ENCODE measurements at places on chromosomes 5 and 9.
A peak's percentile ranks its signal among the peaks of the same experiment; 100 is the strongest.

DNA sequence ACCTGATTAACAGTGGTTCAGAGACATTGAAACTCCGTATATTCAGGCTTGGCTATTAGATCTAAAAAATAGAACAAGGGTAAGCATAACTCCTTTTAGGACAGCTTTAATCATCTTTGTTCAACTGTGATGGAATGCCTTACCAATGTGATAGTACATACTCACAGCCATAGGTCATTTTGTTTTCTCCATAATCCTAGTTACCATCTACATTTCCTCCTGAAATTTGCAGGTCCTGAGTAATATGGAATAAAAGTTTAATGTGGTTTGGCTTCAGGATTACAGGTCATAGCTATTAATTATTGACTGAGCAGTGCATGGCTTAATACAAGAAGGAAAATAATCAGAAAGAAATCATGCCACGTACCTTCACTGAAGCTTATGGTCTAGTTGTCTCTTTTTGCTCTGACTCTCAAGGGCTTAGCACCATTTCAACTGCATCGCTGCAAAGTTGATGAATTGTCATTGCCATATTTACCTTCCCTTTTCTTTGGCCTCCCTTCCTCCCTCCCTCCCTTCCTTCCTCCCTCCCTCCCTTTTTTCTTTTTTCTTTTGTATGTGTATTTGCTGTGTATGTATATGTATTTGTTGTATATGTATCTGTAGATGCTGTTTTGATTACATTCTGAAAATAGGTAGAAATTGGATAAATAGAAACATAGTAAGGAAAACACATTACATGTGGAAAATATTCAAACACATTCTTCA is 250.9 kb upstream of the ZNF608 start:
- no peak for DNase-seq

DNA sequence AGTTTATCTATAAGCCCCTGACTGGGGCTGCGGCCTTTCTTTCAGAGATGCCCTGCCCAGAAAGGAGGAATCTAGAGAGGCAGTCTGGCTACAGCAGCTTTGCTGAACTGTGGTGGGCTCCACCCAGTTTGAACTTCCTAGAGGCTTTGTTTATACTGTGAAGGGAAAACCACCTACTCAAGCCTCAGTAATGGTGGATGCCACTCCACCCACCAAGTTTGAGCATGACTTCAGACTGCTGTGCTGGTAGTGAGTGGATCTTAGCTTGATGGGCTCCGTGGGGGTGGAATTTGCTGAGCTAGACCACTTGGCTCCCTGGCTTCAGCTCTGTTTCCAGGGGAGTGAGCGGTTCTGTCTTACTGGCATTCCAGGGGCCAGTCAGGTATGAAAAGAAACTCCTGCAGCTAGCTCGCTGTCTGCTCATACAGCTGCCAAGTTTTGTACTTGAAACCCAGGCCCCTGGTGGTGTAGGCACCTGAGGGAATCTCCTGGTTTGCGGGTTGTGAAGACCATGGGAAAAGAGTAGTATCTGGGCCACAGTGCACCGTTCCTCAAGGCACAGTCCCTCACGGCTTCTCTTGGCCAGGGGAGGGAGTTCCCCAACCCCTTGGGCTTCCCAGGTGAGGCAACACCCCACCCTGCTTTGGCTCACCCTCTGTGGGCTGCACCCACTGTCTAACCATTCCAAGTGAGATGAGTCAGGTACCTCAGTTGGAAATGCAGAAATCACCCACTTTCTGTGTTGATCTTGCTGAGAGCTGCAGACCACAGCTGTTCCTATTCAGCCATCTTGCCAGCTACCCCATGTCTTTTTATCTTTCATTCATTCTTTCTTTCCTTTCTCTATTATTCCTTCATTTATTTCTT is 211.8 kb upstream of the C9orf72 start:
- DNase-seq = peak; percentile 10

GRCh38 chr5:91016322-91016721 is 366.8 kb downstream of the ARRDC3 start:
- DNase-seq = no peak

GRCh38 chr9:16484744-16485143 is 385.7 kb downstream of the BNC2 start:
- no peak for DNase-seq

DNA sequence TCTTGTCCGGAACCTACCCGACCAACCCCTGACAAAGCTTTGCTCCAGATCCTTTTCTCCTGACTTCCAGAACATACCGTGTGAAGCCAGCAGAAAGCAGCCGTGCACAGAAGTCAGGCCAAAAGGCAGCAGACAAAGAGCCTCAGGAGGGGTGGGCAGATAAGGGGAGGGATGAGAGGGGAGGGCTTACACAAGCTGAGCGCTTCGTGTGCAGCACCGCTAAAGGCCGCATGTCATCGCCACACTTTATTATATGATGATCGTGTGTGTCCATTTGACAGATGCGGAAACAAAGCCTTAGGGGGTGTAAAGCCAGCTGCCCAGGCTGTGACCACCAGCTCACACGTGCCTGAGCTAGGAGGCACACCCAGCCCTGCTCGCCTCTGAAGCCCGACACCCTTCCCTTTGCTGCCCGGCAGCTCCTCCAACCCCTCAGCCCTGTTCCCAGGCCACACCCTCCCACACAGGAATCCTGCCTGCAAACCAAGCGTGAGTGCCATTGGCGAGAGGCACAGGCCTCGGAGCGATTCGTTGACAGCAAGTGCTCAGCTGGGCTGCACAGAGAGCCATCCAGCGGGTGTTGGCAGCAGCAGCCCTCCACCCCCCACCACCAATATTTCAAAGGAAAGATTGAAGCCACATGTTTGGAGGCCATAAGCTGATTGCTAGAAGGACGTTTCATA is 170.5 kb upstream of the SMIM23 start:
- DNase-seq = no peak

DNA sequence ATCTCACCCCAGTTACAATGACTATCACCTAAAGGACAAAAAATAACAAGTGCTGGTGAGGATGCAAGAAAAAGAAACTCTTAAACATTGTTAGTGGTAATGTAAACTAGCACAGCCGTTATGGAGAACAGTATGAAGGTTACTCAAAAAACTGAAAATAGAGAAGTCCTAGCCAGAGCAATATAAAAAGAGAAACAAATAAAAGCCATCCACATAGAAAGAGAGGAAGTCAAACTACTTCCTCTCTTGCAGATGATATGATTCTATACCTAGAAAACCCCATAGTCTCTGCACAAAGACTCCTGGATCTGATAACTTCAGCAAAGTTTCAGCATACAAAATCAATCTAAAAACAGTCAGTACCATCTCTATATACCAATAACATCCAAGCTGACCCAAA is 221.5 kb upstream of the FAM174A start:
- no peak for DNase-seq

DNA sequence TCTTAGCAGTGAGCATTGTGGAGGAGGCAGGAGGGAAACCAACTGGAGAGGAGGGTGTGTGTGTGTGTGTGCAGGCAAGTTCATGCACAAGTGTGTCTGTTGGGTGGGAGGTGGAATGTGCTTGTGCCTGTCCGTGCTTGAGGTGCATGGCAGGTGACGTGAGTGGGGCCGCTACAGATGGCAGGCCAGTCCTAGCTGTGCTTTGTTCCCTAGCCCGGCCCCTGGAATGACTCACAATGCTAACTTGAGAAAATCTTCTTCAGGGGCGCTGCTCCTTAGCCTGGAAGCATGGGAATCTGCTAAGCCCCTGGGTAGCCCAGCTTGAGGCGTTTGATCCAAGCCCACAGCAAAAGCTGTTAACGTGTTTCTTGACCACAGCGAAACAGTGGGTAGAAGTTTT is 25.0 kb upstream of the DMRT2 start:
- DNase-seq = no peak

DNA sequence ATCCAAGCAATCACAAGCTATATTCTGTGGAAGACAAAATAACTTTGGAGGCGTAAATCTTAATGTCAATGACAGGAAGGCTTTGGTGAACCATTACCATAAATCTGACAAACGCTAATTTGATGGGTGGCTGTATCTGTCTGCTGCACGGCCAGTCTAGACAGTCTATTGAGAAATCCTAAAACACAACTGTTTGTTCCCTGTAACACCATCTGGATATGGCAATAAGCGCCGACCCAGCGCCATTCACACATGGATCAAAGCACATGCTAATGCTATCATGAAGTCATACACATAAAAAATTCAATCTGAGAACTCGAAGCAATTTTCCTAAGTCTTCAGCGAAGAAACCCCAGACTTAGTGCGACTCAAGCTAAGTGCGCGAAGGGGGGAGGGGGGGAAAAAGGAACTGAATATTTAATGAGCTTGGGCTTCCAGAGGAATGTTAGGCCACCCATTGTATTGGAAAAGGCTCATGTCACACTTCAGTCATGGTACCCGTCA is 95.1 kb downstream of the ARL15 start:
- no peak for DNase-seq

DNA sequence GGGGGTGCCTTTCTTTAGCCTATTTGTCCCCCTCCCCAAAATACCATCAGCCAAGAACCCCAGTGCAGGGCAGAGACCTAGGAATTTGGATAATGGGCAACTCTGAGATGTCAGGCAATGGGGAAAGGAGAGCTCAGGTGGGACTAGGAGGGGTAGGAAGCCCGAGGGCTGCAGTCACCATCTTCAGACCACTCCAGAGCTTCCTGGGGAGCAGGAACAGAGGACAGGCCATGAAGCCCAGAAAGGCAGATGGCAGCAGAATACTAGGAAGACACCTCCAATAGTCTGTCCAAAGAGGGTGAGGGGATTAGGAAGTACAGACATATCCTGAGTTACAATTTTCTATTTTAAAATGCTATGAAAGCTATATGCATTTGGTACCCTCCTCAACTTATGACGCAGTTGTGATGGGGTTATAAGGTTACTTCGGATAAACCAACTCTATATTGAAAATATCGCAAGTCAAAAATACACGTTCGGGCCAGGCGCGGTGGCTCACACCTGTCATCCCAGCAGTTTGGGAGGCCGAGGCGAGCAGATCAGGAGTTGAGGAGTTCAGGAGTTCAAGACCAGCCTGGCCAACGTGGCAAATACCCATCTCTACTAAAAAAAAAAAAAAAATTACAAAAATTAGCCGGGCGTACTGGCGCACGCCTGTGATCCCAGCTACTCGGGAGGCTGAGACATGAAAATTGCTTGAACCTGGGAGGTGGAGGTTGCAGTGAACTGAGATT is 34.6 kb upstream of the IL17B start:
- DNase-seq = no peak

DNA sequence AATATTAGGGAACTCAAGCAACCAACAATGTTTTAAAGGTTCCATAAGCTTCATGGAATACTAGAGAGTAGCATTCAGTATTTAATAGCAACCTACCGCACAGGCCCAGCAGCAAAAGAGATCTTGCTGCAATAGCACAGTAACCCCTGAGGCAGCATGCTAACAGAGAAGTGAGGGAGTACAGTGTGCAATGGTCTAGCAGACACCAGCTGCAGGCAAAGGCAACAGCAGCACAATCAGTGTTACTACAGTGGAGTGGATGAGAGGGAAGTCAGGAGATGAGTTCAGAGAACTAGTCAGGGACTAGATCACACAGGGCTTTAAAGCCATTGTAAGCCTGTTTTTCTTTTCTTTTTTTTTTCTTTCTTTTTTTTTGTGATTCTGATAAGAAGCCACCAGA is 2.8 kb downstream of the TICAM2 start:
- DNase-seq = no peak

DNA sequence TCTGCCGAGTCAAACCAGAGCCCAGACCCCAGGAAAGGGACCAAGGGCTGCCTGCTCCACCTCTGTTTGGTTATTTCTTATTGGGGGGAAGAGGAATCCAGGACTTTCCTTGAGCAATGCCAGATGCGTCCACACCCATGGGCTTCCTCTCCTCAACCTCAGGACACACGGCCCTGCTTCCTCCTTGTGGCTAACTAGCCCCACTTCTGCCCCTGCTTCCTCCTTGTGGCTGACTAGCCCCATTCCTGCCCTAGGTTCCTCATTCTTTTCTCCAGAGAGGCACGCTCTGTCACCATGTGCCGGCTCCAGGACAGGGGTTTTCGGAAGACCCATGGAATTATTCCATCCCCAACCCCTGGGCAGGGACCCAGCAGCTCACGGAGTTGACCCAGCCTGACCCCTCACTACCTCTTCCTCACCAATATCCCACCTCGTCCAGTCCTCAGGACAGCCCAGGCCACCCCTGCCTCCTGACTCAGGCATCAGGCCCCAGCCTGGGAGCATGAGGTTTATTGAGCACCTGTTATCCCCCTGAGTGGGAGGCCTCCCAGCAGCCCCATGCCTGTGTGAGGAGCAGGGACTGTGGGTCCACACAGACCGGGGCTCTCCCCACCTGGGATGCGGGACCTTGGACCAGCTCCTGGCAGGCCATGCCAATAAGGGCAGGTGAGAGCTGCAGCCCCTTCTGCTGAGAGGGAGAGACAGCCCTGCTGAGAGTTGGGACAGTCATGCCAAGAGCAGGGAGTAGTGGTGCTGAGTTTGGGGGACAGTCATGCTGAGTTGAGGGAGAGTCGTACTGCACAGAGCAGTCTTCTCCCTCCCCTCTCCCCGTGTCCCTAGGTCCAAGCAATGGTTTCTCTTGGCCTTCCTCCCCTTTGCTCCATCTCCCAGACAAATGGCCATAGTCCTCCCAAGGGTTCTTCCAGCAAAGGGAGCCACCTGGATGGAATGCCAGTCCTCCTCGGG is 11.8 kb upstream of the FCN1 start:
- no peak for DNase-seq

- no peak for DNase-seq
Measured at GRCh38 chr5:79850316-79850822, 140.7 kb downstream of the MTX3 start.

- no peak for DNase-seq
Measured at GRCh38 chr5:86970361-86970760, 297.3 kb upstream of the RASA1 start.

DNA sequence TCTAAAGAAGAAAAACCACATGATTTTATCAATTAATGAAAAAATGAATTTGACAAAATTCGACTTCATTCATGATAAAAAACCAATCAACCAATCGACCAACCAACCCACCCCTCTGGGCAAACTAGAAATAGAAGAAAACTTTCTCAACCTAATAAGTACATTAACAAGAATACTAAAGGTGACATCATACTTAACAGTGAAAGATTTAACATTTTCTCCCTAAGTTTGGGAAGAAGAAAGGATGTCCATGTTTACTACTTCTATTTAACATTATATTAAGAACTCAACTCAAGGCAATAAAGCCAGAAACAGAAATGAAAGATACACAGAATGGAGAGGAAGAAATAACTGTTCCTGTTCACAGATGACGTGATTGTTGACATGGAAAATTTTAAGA is 476.1 kb upstream of the MEF2C start:
- DNase-seq = no peak

GRCh38 chr5:35762368-35762767 is 94.3 kb upstream of the IL7R start:
- DNase-seq = no peak

DNA sequence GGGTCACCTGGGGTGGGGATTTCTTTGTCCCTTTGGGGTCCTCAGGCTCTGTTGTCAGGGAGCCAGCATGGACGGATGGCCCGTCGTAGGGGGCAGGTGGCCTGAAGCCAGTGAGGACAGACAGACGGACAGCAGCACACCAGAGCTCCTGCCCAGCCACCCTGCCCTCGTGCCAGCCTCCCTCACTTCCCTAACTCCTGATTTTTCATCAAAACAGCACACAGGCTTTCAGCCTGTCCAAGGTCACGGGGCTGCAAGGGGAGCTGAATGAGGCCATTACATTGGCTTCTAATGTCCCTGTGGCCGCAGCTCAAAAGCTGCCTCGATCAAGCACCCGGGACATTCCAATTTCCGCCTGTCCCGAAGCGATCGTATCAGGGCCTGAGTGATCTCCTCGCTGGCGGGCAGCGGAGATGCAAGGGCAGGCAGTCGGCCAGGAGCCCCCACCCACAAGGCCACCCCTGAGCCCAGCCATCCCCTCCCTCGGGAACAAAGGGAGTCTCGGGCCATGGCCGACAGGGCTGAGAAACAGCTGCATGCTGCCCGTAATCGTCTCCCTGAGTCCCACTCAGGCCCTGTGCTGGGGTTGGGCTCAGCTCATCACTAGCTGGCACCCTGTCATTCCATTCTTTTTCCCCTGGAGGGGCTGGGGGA is 50.5 kb upstream of the RNU6ATAC start:
- DNase-seq = no peak
